ENCODE measurements at places on chromosomes 16 and 17. TPM values are rescaled to one million over a fixed set of nuclear protein-coding genes. Genes with fewer than 3 reads are reported as not detected.

FTO gene
- total RNA-seq = 151 TPM

KRTAP4-1 gene
- total RNA-seq = not detected

SPIRE2 gene
- 14.8 TPM for total RNA-seq

CTRB1 gene
- not detected for total RNA-seq

CLEC18A gene
- total RNA-seq = 0.74 TPM

C1QTNF8 gene
- under 0.01 TPM for total RNA-seq

KCNH4 gene
- total RNA-seq = 0.74 TPM

CCL4L2 gene
- total RNA-seq = 2.0 TPM

SEC14L5 gene
- 0.49 TPM for total RNA-seq

NOXO1 gene
- 0.98 TPM for total RNA-seq

SLC35G6 gene
- not detected for total RNA-seq
